Renal cortex interstitium (tissue), 15 donors: ENCODE measurements at places on chromosomes 5 and 9.

GRCh38 chr5:150142959-150143349 is 12.7 kb downstream of the PDGFRB start:
- DNase-seq, result no peak

- no peak for DNase-seq
These were observed 1.0 kb downstream of the NAIF1 start for GRCh38 chr9:128065907-128066712.

DNA sequence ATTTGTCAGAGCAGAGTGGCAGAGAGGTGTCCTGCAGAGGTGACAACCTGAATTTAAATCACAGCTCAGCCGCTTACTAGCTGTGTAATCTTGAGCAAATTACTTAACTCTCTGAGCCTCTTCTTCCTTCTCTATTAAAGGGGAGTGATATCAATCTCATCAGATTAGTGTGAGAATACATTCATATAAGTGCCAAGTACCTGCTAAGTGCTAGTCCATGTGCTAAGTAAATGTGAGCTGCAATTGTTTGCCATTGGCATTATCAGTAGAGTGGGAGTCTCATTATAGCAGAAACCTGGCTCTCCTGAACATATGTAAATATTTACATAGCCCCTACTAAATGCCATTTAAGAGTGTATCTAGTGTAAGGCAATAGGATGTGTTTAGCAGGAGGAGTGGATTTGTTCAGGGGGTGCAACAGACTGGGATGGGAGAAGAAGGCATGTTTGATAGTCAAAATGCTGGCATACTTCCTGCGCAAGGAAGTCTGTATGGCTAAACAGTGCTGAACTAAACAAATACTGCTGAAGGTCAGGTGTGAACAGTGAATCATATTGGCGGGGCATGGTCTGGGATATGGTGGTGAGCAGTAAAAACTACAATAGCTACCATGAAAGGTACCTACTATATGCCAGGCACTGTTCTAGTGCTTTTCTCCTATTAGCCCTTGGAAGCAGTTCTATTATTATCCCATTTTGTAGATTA is 74.5 kb downstream of the F2RL2 start:
- no peak for DNase-seq

GRCh38 chr9:72943844-72944462 is 8.9 kb downstream of the ALDH1A1 start:
- DNase-seq, result no peak

DNA sequence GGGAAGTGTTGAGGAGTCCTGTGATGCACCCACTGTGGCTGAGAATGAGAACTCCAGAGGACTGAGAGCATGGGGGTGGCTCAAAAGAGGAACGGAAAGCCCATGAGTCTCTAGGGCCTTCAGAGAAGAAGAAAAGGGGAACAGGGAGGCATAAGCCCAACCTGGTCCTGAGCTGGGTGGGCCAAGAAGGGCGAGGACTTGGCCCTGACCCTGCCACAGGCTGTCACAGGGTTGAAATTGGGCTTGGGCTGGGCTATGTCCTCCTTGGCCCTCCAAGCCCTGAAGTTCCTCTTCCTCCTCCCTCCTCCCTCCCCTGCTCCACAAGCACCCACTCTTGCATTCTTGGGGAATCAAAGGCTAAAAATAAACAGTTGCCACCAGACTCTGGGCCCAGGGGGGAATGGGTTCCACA is 49.3 kb upstream of the PPARGC1B start:
- DNase-seq, result no peak

GRCh38 chr5:92372766-92373165 is 989.6 kb upstream of the ARRDC3 start:
- DNase-seq, result no peak

DNA sequence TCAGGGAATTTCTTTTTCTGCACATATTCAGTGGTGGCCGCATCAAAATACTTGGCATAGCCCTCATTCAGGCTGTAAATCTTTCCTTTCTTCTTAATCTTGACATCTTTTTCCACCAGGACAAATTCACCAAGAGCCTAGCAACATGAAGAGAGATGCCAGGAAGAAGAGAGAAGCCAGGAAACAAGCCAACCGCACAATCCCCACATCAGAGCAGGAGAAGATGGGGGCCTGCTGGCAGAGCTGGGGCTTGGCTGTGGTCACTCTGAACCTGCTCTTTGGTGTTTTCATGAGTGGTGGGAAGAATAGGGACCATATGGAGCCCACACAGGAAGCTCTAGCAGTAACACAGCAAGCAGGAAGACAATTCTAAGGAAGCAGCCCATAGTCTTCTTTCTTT is 12.4 kb downstream of the PCAT7 start:
- no peak for DNase-seq

- no peak for DNase-seq
These were observed 15.2 kb downstream of the QSOX2 start for GRCh38 chr9:136230365-136230764.

DNA sequence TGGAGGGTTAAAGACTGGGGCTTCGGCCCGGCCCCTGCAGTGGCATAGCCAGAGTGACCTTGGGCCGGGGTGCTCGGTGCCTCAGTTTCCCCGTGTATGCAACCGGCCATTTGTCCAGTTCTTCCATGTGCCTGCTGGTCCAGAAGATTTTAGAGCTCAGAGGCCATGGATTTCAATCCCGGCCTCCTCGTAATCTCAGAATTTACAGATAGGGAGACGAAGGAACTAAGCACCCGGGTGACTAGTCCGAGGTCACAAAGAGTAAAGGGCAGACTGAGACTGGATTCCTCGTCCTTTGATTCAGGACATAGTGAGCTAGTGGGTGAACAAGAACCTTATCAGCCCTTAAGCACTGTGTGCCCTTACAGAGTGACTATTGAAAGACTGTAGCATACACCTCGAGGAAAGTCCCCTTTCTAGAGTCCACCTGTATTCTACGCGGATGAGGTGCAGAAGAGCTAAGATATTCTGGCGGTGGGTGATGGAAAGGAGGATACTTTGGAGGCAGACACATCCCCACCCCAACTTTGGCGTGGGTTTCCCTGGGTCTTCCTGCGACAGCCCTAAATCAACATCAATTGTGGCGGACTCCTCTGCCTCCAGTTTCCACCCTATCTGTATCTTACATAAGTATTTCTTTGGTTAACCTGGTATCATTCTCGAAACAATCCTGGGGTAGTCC is 597 bp downstream of the SLC31A1 start:
- no peak for DNase-seq

- no peak for DNase-seq
These were observed 121.8 kb downstream of the FAM170A start for GRCh38 chr5:119750887-119751733.

DNA sequence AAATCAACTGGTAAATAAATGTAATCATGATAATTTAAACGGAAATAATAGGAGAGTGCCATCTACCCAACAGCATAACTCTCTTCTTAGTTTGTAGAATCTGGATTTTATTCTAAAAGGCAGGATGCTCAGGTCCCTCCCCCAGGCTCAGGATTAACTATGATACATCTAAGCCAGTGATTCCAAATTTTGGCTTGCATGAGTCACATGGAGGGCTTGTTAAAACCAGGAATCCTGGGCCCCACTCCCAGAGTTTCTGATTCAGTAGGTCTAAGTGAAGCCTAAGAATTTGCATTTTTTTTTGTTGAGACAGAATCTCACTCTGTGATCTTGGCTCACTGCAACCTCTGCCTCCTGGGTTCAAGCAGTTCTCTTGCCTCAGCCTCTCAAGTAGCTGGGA is 62.3 kb upstream of the ZFR start:
- no peak for DNase-seq

- DNase-seq, result no peak
These were observed 37.4 kb downstream of the PIK3R1 start for GRCh38 chr5:68252673-68253623.

GRCh38 chr9:78234810-78235209 is 1.1 kb upstream of the CEP78 start:
- no peak for DNase-seq

GRCh38 chr9:25003686-25004085 is 458.0 kb upstream of the IZUMO3 start:
- no peak for DNase-seq

DNA sequence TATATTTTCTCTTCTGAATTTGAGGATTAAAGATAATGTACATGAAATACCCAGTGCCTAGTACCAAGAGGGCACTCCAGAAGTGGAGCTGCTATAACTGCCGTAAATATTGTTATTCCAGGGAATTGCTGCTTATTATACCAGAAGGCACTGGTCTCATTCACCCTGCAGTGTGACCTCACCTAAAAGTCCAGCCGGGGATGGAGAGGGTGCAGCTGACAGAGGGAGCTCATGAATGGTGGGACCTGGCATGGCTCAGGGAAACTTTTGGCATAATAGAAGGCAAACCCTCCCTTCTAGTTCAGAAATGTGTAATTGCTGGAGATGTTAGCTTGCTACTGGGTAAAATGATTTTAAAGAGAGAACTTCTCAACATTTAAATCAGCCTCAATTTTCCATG is 108.5 kb downstream of the MVB12B start:
- DNase-seq, result no peak

DNA sequence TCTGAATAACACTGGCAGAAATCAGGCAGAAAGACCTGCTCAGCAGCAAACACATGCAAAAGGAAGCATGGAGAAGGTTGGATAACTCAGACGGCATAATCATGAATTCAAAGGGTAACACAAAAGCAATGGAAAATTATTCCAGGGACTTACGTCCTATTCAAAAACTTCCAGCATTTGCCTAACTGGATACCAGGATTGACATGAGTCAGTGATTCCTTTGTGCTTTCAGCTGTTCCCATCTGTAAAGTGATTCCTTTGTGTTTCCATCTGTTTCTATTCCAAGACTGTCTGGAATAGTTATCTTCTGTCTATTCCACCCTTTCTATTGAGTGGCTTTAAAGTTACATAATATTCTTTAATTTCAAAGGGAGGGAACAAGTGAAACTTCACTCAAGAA is 1361.7 kb upstream of the CDH9 start:
- DNase-seq, result no peak

DNA sequence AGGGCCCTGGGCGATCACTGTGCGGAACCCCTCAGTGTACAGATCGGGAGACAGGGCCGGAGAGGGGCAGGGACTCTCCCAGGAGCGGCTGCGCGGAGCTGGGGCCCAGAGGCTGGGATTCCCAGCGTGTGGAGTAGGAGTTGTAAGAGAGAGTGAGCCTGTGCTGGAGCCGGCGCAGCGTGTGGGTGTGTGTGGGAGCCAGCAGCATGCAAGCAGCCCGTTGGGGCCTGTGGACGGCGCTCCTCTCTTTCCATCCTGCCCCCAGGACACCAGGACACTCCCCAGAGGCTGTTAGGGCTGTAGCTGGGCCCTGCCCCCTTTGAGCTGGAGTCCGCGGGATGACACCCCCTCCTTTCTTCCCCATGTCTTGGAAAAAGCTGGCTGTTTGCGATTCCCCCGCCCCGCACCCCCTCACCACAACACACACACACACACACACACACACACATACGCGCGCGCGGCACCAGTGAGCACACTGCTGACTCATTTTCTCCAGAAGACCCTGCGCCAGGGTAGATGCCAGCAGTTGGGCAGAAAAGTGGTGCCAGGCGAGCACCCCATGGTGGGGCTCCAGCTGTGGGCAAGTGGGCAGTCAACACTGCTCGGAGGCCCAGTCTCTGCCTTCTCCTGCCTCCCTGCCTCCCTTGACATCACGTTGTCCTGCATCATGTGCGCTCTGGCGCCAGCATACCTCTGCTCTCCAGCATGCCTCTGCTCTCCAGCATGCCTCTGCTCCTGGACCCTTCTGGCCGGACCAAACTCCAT is 1.5 kb downstream of the COL27A1 start:
- no peak for DNase-seq

- DNase-seq, result no peak
These were observed 187.1 kb upstream of the SPEF2 start for GRCh38 chr5:35430381-35431162.
